Tongue (tissue), 3 donors: ENCODE measurements at places on chromosomes 1 and 21.

DNA sequence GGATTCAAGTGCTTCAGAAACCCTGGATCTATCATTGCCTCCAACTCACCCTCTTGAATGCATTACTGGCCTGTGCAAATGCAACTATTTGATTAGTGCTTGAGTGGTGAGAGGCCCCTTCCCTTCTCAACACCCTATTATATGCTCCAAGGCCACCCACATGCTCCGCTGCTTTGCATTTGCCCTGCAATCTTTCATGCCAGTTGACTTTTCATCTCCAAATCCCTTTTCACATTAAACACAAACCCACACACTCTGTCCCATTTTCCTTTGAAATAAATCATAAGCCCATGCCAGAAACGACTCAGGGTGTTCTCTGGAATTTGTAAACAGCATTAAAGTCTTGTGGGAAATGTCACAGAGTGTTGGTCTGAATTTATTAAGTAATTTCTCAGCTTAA lies 78.9 kb upstream of the CTTNBP2NL start:
- DNase-seq = peak; percentile 54

- no peak for DNase-seq
Measured at GRCh38 chr1:111961016-111961415, 28.5 kb downstream of the KCND3 start.

DNA sequence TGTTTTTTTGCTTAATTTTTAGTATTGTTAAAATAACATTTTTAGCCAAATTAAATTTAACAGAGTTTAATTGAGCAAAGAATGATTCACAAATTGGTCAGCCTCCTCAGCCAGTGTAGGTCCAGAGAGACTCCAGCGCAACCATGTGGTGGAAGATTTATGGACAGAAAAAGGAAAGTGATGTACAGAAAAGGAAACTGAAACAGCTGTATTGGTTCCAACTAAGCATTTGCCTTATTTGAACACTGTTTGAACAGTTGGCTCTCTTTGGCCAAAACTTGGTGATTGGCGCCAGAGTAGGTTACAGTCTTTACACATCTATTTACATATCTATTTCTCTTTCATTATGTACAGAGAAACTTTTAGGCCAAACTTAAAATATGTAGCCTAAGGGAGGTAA lies 19.4 kb downstream of the RPS6KC1 start:
- peak; percentile 45 for DNase-seq

DNA sequence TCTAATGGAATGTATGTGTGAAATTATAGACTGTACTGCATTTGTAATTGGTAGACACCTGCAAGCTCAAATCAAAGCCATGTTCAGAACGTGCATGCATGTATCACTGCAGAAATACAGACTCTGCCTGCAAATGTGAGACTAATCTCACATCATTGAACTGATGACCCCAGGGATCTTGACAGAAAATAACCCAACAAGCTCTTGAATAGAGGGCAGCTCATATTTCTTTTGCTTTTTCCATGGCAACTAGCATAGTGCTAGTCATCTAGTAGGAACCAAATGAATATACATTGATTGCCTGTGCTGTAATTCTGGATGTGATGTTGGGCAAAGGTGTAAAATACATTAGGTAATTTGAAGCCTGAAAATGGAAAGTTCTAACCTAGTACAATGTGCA lies 62.4 kb downstream of the PTPRC start:
- no peak for DNase-seq

DNA sequence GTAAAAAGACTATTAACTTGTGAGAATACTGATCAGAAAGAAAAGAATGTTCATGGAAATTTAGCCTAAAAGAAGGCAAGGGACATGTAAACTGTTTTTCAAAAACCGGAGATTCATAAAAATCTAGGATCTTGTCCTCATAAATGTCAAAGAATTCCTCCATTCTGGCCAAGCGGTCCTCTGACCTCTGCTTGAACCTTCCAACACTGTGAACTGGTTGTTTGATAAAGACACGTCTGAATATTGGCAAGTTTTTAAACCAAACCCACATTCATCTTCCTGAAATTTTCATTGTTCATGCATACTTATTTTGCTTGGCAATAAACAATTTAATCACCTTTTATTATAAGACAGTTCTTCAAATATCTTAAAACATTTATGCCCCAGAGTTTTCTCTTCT lies 19.8 kb downstream of the ASPM start:
- DNase-seq = no peak
